ENCODE measurements at places on chromosomes 5 and 9.

GRCh38 chr9:111320631-111321030 is 9.4 kb downstream of the OR2K2 start:
- H3K36me3 ChIP-seq: no peaks in the 10 kb centered on the region
- H3K4me1 ChIP-seq: no peaks in the 10 kb centered on the region
- no peak overlapping the region for H3K27ac ChIP-seq
- H3K4me3 ChIP-seq: no peak overlapping the region
- H3K27me3 ChIP-seq: peaks cover 3% of the 10 kb centered on the region

DNA sequence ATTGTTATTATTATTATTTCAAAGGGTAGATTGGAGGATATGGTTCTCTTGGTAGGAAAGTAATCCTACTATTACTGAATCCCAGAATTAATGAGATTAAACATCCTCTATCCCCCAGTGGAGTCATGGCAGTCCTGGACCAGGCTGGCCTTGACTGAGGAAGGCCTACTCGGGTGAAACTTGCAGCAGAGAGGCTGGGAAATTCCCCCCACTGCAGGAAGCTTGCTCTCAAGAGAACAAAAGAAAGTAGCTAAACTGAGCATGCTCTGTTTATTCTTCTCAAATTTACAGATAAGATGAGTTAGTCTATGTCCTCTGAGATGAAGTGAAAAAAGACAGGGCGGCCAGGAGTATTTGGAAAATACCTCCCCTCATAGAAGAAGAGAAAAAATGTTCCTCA is 233.9 kb upstream of the RPS23 start:
- H3K4me1 ChIP-seq: peaks cover 24% of the 10 kb centered on the region
- H3K27ac ChIP-seq: no peak overlapping the region
- no peak overlapping the region for H3K4me3 ChIP-seq
- no peaks in the 10 kb centered on the region for H3K27me3 ChIP-seq
- no peak for DNase-seq

- H3K4me1 ChIP-seq: no peaks in the 10 kb centered on the region
- DNase-seq: peak; percentile 8
- no peaks in the 10 kb centered on the region for H3K27me3 ChIP-seq
- H3K36me3 ChIP-seq: peaks cover 3% of the 10 kb centered on the region
- H3K4me3 ChIP-seq: no peak overlapping the region
These were observed 98.7 kb downstream of the RANBP17 start for GRCh38 chr5:170960567-170960966.

DNA sequence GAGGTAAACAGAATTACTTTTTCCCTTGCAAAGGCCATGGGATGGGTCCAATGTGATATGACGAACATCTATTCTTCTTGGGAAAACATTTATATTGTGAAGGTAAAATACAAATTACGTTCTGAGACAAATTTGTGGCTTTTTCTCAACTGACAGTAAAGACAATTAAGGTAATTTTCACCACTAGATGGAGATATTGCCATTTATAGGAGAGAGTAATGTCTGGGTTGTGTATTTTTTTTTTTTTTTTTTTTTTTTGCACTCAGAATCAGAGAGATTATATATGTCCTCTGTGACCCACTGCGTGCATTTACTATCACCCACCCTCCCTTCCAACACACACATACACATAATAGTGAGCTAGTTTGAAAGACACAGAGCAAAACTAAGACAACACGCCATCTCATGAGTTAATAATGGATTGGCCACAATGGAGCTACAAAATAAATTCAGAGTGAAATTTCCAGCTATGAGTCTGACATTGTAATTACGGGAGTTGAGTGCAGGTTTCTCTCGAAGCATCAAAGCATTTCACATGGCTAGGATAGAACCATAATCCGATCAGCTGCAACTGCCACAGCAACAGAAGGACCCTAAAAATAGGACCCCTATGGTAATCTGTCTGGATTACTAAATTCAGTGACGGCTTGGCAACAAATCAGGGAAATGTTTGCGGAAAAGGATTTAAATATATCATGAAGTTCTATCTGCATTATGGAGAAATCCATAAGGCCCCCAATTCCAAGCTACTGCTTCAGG is 49.2 kb downstream of the ANXA1 start:
- H3K27me3 ChIP-seq: no peaks in the 10 kb centered on the region
- H3K4me1 ChIP-seq: no peaks in the 10 kb centered on the region
- H3K36me3 ChIP-seq: no peaks in the 10 kb centered on the region
- H3K27ac ChIP-seq: no peak overlapping the region
- H3K4me3 ChIP-seq: no peak overlapping the region

GRCh38 chr9:113220467-113221002 is 542 bp downstream of the FKBP15 start:
- peaks cover 11% of the 10 kb centered on the region for H3K4me1 ChIP-seq
- H3K4me3 ChIP-seq: peak overlapping the region; percentile 71
- DNase-seq: no peak

DNA sequence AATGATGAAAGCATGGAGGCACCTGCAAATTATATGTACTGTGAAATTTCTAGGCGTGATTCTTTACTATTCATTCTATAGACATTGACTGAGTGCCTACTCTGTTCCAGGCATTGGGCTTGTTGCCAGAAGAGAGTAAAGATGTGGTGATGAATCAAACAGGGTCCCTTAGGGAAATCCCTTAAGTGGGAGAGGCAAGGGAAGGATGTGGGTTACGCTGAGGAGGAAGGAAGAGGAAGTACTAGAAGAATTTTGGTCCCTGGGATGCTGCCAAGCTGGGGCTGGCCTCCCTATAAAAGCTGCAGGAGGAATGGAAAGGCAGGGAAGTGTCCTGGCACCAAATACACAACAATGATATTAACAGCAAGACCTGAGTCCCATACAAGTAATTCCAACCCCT is 76.7 kb upstream of the SPOCK1 start:
- H3K4me1 ChIP-seq: no peaks in the 10 kb centered on the region
- no peaks in the 10 kb centered on the region for H3K36me3 ChIP-seq
- H3K4me3 ChIP-seq: no peak overlapping the region
- H3K27ac ChIP-seq: no peak overlapping the region

- no peak overlapping the region for H3K4me3 ChIP-seq
- H3K27me3 ChIP-seq: no peaks in the 10 kb centered on the region
- H3K27ac ChIP-seq: no peak overlapping the region
- DNase-seq: no peak
- no peaks in the 10 kb centered on the region for H3K4me1 ChIP-seq
- no peaks in the 10 kb centered on the region for H3K36me3 ChIP-seq
These were observed 17.8 kb downstream of the TICAM2 start for GRCh38 chr5:115584501-115584900.

GRCh38 chr5:181215997-181216989 is 6.8 kb upstream of the TRIM41 start:
- H3K36me3 ChIP-seq: no peaks in the 10 kb centered on the region
- H3K27me3 ChIP-seq: no peaks in the 10 kb centered on the region
- H3K4me1 ChIP-seq: peaks cover 3% of the 10 kb centered on the region
- no peak for DNase-seq
- no peak overlapping the region for H3K27ac ChIP-seq

DNA sequence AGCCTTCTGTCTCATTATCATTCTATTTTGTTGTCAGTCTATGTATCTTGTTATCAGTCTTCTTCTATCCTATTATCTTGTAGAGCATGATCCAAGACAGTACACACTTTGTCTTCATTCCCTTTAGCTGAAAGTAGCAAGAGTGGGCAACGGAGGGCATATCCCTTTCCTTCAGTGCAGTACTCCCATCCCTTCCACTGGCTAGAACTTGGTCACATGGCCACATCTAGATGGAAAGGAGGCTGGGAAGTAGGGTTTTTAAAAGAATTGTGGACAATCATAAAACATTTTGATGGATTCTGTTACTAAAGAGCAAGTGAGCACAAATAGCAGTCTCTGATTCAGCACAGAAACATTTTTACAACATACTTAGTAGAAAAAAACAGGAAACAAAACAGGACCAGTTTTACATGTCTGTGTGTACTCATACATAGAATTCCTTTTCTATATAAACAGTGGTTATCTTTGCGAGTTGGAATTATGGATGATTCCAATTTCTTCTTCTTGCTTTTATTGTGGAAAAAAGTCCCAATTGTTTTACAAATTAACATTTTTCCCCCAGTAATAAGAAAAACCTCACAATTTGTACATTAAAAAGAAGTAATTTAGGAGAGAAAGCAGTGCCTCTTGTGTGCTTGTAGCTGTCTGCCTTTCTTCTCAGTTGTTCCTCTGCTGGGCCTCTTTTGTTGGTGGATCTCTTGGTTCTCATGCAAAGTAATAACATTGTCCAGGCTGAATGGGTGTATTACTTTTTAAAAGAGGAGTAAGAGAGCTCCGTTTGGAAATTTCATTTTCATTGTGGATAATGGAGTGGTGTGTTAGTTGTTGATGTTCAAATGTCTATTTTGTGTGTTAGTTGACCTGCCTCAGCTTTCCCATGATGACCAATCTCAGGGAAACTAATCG is 410.9 kb upstream of the TRPC7 start:
- H3K36me3 ChIP-seq: no peaks in the 10 kb centered on the region
- no peak for DNase-seq
- H3K27me3 ChIP-seq: no peaks in the 10 kb centered on the region
- H3K4me1 ChIP-seq: no peaks in the 10 kb centered on the region
- no peak overlapping the region for H3K4me3 ChIP-seq
- no peak overlapping the region for H3K27ac ChIP-seq

DNA sequence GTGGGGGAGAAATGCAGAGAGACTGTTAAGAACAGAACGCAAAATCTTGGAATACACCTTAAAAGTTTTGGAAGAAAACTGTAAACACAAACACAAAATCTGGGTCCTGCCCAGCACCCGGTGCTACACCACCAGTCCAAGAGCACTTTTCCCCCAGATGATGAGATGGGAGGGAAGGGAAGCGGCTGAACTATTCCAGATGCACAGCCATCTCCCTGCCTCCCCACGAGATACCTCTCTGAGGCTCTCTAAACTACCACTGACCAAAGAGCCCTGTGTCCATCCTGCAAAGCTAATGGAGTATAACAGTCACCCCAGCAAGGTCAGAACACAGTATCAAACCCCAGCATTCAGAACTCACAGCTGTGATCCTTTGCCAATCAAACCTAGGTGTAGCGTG is 8.0 kb downstream of the SPARC start:
- H3K27ac ChIP-seq: peak overlapping the region; percentile 61
- no peaks in the 10 kb centered on the region for H3K27me3 ChIP-seq
- no peak for DNase-seq
- no peak overlapping the region for H3K4me3 ChIP-seq
- H3K36me3 ChIP-seq: peaks cover 13% of the 10 kb centered on the region

All from small intestine (tissue), 16 donors.